ENCODE measurements at places on chromosomes 13 and 19.

DNA sequence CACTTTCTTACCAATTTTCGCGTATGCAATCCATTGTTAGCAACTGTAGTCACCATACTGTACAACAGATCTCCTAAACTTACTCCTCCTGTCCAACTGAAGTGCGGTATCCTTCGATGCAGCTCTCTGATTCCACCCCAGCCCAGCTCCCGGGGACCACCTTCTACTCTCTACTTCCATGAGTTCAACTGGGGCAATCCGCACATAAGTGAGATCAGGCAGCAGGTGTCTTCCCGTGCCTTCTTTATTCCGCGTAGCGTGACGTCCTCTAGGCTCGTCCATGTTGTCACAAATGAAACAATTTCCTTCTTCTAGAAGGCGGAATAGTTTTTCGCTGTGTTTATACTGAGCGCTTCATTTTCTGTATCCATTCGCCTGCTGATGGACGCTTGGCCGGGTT is 8.4 kb downstream of the LILRB1 start:
- no peak for DNase-seq

DNA sequence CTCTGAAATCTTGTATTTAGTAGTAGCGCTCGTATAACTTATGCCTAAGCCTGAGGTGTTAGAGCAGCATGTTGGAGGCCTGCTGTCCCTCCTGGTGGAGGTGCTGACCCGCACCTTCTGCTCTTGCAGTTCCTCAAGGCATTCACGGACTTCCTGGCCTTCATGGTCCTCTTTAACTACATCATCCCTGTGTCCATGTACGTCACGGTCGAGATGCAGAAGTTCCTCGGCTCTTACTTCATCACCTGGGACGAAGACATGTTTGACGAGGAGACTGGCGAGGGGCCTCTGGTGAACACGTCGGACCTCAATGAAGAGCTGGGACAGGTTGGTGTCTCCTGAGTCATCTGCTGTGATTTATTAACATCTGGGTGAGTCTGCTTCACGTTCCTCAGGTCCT is 136.7 kb downstream of the ATP11A start:
- DNase-seq, result no peak

- no peak for DNase-seq
Observed at GRCh38 chr19:15633082-15633835, 7.4 kb upstream of the CYP4F3 start.

GRCh38 chr13:114062754-114063153 is 69.7 kb downstream of the RASA3 start:
- no peak for DNase-seq

GRCh38 chr13:83215627-83216026 is 666.6 kb downstream of the SLITRK1 start:
- peak; percentile 82 for DNase-seq

DNA sequence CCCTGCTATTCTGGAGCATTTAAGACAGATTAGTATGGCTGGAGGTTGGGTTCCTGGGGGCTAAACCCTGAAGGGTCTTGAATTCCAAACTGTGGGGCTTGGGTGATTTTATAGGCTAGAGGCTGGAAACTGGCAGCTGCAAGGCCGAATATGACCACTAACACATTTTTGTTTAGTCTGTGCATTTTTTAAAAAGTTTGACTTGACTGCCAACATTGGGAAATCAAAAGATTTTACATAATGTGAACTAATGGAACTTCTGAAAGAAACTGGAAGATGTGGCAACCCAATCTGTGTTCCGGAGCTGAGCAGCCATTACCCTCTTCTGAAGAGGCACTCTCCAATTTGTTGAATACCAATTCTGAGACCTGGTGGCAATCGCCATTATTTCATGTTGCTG is 5.1 kb downstream of the ZNF784 start:
- peak; percentile 38 for DNase-seq

- DNase-seq, result no peak
Observed at GRCh38 chr19:23366437-23366836, 28.8 kb downstream of the ZNF91 start.

DNA sequence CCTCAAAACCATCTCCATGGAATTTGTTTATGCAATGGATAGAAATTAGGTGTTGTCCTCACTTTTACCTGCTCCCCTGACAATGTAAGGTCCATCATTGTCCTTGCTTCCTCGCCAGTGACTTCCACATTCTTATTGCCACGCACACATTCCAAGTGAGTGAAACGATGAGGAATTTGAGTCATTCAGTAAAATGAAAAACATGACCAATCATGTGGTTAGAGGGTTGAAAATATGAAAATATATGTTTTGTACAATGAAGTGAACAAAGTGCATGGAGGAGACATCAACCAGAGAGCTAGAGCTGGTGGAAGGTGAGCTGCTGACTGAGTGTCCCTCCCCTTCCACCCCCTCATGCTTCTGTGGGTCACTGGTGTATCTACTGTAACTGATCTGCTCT is 91.7 kb downstream of the ATP8A2 start:
- no peak for DNase-seq

GRCh38 chr19:2048959-2049740 is 1.9 kb downstream of the MKNK2 start:
- no peak for DNase-seq

DNA sequence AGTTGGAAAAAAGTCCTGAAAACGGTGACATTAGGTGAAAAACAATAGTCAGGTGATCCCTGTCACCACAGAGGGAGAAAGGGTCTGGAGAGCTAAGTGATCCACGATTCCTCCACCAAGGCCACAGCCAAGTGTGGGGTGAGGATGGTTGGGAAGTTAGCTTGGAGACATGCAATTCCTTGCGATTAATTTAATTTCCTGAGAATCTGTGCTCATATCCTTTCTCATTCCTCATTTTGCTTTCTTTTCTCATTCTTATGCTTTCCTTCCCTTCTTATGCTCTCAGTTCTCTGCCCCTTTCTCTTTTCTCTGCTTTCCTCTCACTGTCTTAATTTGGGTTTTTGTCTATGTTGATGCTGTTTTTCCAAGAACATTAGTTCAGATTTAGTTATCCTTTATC is 68.8 kb downstream of the GPC5 start:
- no peak for DNase-seq

- no peak for DNase-seq
Observed at GRCh38 chr19:10708291-10708690, 7.1 kb downstream of the QTRT1 start.

- DNase-seq, result no peak
Observed at GRCh38 chr13:66745307-66745706, 484.8 kb downstream of the PCDH9 start.

GRCh38 chr13:108304170-108305016 is 34.9 kb downstream of the TNFSF13B start:
- DNase-seq, result no peak

GRCh38 chr19:22612316-22612715 is 21.8 kb upstream of the ZNF492 start:
- no peak for DNase-seq

DNA sequence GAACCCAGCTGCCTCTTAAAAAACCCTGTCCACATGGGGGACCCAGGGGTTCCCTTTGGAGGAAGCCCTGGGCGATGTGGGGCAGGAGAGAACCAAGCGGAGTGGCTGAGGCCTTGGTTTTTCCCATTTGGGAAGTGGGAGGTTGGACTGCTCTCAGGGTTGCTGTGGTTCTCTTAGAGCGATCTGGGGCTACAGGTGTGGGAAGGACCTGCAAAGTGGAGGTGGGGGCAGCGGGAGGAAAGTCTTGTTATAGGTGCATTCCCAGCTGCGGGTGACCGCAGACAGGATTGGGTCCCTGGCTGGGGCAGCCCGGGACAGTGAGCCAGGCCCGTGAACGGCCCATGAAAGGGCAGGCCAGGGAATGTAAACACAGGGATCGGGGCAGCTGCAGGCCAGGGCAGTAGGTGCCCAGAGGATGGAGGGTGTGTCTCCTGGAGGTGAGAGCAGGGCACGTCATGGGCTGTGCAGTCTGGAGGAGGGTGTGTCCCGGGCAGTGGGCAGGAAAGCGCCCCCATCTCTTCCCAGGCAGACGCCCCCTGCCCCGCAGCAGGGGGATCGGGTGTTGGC is 814 bp downstream of the SLC25A23 start:
- DNase-seq, result no peak

GRCh38 chr13:107721125-107721869 is 494.0 kb downstream of the LIG4 start:
- no peak for DNase-seq

DNA sequence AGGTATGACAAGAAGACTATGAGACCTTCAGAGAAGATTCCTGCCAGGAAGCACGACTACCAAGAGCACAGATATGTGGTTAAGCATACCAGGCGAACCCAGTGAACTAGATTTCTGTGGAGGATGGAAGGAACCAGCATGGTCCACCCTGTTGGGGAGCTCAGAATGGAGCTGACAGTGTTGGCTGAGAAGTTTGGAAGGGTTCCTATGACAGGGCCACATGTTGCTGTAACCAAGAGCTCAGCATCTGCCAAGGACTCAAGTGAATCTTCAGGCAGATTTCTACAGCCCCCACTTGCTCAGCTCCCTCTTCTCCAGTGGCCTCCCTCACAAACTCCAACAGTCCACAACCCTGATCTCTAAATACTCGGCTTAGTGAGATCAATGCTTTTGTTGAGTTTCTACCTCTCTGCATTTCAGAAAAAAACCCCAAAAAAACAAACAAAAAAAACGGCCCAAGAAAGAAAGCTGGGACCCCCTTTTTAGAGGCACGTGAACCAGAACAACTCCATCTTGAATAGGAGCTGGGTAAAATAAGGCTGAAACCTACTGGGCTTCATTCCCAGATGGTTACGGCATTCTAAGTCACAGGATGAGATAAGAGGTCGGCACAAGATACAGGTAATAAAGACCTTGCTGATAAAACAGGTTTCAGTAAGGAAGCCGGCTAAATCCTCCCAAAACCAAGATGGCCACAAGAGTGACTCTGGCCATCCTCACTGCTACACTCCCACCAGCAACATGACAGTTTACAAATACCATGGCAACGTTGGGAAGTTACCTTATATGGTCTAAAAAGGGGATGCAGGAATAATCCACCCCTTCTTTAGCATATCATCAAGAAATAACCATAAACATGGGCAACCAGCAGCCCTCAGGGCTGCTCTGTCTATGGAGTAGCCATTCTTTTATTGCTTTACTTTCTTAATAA is 691.1 kb downstream of the UQCRFS1 start:
- no peak for DNase-seq

GRCh38 chr13:107586216-107586615 is 629.1 kb downstream of the LIG4 start:
- DNase-seq, result peak; percentile 1

DNA sequence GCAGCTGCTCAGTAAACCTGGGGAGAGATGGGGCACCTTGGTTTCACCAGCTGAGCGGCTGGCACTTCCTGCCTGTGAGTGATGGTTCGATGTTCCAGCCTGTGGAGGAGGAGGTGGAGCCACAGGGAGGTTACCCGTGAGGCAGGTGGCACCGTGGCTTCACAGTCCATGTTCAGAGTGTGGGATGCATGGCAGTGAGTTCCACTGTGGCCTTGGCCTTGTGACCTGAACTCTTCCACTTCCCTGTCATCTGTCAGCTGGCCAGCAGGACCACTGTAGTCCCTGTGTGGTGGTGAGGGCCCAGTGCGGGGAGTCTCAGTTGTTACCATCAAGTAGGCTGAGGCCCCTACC is 16.9 kb downstream of the SMARCA4 start:
- no peak for DNase-seq

DNA sequence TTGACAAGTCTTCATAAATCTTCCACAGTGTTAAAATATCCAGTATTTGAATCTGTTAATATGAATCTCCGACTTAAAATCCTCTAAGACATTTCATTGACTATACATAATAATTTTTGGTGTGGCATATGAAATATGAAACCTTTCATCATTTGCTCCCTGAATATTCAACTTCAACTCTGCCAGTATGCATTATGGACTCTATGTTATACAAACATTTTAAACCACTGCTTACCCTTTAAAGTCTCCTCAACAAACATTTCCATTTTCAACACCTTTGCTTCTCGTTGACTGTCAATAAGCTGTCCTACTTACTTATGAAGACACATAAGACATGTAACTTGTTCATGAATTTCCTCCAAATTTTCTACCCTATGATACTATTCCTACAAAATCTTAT is 579.4 kb upstream of the SLITRK6 start:
- no peak for DNase-seq

GRCh38 chr13:42786715-42787114 is 5.3 kb downstream of the FAM216B start:
- DNase-seq, result peak; percentile 18

DNA sequence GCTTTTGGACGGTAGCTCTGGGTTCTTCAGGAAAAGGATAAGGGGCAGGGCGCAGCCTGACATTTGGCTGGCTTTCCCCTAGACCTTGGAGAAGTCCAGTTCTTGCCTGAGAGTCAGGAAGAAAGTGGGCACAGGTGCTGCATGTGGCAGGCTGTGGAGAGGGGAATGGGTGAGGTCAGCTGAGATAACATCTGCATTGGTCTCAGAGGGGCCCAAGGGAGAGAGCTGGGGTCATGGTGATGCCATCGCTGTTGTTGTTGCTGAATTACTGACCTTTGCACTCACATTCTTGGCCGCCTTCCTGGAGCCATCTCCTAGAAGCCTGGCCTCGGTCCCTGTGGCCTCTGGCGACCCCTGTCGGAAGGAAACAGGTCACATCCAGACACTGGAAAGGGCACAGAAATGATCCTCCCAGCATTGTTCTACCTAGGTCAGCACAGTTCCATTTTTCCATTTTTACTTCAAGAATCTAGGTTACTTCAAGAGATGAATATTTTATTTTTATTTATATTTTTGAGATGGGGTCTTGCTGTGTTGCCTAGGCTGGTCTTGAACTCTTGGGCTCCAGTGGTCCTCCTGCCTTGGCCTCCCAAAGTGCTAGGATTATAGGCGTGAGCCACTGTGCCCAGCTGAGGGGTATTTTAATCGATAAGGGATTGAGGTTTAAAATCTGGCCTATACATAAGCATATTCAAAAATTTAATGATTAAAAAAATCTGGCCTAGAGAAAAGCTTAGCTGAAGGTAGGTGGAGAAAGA is 6.5 kb upstream of the LIPE start:
- peak; percentile 52 for DNase-seq
